ENCODE measurements at places on chromosomes 2 and 18.

DNA sequence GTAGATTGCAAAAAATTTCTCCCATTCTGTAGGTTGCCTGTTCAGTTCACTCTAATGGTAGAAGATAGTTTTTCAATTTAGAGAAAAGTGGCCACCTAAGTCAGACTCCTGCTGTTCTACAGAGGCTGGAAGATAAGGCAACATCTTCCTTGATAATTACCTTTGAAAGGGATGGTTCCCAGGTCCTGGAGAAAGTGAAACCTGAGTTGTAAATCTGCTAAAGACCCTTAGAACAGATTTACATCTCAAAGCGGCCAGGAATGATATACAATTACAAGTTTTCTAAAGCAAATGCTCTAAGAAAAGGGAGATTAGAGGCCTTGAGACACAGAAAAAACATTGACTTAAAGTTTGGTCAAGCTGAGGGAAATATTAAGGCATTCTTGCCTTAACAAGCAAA, 1350.2 kb upstream of the FAM98A start:
- no peak for DNase-seq

DNA sequence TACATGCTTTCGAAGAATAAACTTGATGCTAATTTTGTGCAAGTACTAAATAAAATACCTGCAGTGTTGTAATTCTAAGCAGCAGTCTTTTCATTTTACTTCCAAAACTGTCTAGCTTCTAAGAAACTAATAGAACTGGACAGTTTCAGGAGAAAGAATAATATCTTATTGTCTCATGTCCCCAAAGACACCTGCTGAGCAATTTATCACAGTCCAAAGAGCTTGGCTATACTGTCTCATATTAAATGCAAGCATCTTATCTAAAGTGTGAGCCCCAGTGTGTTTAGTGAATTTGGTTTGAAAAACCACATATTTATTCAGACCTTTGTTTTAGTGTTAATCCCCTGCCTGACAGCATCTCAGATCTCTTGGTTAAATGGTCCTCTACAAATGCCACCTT, 374.3 kb downstream of the TMX3 start:
- no peak for DNase-seq

GRCh38 chr2:96923810-96924774, 54.2 kb upstream of the SEMA4C start:
- DNase-seq, result peak; percentile 54

DNA sequence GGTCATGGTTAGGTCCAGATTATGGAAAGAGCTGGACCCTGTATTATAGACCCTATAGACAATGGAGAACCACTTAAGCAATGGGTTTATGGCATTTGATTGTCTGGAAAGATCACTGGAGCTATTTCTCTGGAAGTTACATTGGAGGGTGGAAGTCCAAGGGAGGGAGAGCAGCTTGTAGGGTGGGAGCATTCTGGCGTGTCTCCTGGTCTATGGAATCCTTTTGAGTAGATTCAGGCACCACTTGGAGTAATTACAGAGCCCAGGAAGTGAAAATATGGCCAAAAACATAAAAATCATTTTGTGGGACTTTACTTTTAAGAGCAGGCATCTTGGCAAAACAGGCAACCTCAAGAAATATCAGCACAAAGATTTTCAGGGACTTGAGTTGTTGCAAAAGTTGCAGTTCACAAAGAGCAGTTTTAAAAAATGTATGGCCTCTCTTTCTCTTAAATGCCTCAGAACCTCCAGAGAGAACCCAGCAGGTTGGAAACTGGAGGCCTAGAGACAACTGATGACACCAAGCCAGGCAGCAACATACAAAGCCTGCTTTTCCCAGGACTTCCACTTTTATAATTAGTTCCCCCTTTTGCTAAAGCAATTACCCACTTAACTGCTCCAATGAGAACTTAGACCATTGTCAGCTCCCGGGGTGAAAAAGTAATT, 331.0 kb downstream of the MYCN start:
- DNase-seq, result no peak

DNA sequence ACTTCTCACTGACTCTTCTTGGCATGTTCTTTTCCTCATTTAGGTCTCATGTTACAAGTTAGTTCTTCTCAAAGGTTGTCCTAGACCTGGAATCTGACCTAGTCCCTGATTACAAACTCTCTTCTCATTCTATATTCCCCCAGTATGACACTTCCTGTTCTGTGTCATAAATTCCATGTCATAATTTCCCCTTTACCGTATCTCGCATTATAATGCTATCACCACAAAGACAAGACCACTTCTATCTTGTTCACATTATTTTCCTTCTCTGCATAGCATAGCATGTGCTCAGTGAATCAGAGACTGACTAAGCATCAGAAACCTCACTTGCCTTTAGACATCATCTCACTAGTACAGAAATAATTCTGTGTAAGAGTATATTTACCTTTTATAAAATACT, 63.6 kb upstream of the CAVIN2 start:
- DNase-seq, result no peak

DNA sequence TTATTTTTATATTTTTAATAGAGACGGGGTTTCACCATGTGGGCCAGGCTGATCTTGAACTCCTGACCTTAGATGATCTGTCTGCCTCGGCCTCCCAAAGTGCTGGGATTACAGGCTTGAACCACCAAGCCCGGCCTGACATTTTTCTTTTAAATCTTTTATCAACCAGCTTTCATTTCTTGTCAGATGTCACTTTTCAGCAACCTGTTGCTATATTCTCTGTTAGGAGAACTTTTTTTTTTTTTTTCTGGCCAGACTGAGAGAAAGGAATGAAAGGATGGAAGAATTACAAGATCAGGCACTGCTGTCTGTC, 146.3 kb downstream of the TGIF1 start:
- DNase-seq, result no peak

- DNase-seq, result no peak
Measured at GRCh38 chr2:136331226-136331625, 213.3 kb upstream of the CXCR4 start.

DNA sequence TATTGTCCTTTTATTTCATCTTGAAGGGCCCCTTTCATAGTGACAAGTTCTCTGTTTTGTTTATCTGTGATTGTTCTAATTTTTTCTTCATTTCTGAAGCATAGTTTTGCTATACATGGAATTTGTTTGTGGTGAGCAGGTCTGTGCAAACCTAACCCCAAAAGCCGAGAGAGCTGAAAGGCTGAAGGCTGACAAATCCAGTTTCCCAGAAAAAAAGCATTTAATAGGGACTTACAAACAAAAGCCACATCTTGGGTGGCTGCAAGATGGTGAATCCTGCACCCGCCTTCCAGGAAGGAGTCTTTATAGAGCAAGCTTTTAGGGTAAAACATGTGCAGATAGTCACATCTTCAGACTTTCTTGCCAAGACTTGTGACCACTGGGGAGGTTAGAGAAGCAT, 473.4 kb upstream of the TRIB2 start:
- DNase-seq, result no peak

DNA sequence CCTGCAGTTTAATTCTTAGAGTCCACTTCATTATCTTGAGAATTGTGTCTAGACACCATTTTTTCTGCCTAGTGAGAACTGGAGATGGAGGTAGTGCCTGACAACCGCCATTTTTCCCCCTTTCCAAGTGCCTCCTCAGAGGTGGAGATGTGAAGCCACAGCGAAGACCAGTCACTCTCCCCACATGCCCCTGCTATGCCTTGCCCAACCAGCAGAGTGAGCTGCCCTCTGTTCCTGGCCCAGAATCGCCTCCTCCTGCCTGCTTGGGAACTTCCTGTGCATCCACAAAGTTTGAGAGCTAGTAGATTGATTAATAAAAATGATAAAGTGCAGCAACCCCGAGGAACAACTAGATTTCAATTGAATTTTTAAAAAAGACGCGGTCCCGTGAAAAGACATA, 123.3 kb downstream of the CLIP4 start:
- no peak for DNase-seq

DNA sequence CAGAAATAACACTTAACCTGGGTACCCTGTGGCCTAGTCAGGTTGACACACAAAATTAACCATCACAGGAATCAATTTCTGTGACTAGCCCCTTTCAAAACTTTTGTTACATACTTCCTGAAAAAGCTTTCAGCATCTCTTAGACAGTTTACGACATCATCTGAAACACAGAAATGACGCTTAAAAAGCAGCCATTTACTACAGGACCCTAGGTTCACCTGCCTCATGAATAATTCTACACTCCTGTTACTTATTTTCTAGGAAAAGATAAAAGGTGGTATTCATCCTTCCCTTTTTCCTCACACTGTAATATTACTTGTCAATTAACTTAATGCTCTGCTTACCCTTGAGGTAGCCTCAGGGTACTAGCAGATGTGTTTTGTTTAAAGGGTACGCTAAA, 388.4 kb downstream of the IRS1 start:
- no peak for DNase-seq

DNA sequence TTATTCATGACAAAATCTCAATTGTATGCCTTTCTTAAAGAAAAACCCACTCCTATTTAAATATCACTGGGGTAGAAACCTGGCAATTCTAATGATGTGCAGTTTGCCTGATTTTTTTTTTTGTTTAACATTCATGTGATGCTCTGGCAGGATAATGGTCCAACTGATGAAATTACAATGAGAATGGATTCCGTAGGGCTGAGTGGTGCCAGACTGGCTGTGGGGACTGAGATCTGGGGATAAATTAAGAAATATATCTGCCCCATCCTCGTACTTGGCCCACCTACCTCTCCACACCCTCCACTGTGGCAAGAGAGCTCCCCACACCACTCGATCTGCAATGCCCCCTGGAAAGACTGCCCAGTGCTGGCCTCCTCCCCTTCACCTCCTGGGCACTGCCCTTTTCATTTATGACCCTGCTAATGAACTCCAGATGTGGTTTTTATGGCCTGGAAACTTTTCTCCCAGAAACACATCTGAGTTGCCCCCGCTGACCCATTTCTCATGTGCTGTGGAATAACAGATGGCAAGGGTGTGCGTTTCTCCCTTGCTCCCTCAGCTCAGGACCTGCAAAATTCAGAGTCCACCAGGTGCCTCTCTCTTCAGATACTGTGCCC, 33.0 kb upstream of the RPL37A start:
- no peak for DNase-seq

GRCh38 chr2:147777394-147777793, 67.4 kb upstream of the ACVR2A start:
- DNase-seq, result no peak

DNA sequence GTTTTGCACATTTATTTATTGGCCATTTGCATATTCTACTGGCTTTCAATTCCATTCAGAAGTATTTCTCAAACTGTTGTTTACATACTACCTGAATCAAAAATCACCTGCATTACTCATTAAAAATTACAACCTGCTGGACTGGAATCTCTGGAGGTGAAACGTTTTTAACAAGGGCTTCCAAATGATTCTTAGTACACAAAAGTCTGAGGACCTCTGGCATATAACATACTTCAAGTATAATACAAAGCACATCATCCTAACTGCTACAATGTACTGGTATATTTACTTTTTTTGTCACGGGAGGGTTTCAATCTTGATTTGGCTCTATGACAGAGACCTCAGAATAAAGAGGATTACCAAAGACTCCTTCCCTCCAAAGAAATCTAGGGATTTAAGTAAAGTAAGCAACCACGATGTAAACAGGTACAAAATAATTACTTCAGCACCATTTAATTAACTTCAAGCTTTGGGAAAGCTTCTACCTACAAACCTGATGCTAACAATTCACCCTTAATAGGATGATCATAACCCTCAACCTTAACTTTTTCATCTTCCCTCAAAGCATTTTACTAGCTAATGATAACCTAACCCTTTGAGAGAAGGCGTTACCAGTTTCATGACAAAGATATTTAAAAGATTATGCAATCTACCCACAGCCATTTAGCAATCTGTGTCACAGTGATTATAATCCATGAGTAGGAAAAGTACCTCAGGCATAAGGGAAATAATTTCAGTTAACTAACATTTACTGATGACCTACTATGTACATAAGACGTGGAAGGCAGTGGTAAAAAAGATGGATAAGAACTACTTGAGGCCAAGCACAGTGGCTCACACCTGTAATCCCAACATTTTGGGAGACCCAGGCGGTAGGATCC, 24.7 kb downstream of the ATAD2B start:
- no peak for DNase-seq

DNA sequence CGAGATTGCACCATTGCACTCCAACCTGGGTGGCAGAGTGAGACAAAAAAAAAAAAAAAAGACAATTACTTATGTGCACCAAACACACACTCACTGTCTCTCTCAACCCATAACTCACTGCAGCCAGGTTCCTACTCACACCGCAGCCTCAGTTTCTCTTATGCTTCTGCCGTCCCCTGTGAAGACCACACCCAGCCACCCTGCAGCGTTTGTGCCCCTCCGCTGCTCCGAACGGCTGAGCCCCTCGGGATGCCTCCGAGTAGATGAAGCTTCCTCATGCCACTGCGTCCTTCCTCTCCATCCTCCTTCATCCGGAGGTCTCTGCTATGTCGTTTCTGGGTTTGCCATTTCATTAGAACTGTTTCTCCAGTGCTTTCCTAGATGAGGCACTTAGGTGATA, 160.1 kb downstream of the TWIST2 start:
- DNase-seq, result no peak

DNA sequence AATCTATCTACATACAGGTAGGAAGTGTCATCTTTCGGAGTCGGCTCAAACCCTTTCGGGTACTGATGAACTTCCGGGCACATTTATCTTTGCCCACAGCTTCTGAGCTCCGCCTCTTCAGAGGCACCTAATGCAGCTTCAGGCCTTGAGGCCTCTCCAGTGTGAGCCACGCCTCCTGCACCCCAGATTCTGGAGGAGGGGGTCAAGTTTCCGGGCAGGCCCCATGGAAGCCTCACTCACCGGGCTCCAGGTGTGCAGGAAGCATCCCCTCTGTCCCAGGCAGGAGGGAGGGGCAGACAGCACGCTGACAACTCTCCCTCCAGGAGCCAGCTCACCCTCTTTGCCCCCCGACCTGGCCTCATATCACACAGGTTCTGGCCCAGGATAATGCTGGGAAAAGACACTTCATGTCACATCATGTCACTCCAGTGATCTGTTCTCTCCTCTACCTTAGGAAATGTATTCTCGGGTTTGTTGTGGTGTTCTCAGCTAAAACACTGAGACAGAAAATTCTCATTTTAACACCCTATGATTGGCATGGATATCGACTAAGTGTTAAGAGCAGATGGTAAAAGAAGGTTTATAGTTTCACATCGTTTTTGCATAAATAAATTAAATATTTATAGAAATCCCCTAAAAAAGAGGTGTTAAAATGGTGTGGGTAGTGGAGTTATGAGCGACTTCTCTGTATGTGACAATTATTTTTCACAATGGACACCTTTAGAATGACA, 46.2 kb upstream of the COPS8 start:
- no peak for DNase-seq

GRCh38 chr2:231701456-231702373, 6.6 kb upstream of the PTMA start:
- no peak for DNase-seq

- no peak for DNase-seq
Measured at GRCh38 chr2:219661197-219661954, 33.9 kb downstream of the SLC4A3 start.

Measured in CD4-positive, alpha-beta T cell treated with Interleukin-17A for 4 hours (primary cell).